Esophagus muscularis mucosa (tissue), 4 donors: ENCODE measurements at places on chromosomes 16 and 17. TPM values are rescaled to one million over a fixed set of nuclear protein-coding genes. Genes with fewer than 3 reads are reported as not detected.

Gene KRTAP9-9
- not detected for total RNA-seq

DNA sequence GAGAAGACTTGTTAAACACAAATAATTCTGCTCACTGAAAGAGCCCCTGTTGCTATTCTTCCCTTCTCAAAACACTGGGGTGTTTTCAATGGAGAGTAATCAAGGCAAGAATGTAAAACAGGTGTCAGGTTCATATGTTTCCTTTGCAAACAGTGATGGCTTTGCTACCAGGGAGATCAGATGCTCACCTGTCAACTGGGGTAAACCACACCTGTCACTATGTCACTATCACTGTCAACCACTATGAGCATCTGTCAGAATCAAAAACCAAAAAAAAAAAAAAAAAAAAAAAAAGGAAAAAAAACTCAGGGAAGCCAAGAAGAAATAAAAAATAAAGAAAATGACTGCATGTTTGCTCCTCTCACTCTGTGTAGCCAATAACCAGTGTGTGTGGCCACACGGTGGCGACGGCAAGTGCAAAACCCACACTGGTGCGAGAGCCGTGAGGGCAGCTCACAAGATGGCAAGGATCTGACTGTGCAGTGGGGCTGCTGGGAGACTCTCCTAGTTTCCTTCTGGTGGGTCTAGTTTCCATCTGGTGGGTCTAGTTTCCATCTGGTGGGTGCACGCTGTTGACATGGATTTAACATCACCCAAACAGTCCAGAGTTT lies 22.7 kb downstream of the USP22 start:
- H3K27me3 ChIP-seq, result no peaks in the 10 kb centered on the region
- no peak overlapping the region for H3K4me3 ChIP-seq
- DNase-seq, result no peak
- H3K4me1 ChIP-seq, result peaks cover 77% of the 10 kb centered on the region

- H3K27ac ChIP-seq, result no peak overlapping the region
- H3K27me3 ChIP-seq, result no peaks in the 10 kb centered on the region
- no peaks in the 10 kb centered on the region for H3K4me1 ChIP-seq
- no peak for DNase-seq
- H3K4me3 ChIP-seq, result no peak overlapping the region
These were observed 131.8 kb downstream of the CDH11 start for GRCh38 chr16:64990101-64990500.

Gene CES3
- 0.33 TPM for total RNA-seq

Gene CBX2
- total RNA-seq, result 1.2 TPM

GRCh38 chr16:69283851-69284250 lies 27.3 kb upstream of the VPS4A start:
- no peak overlapping the region for H3K27ac ChIP-seq
- no peak overlapping the region for H3K4me3 ChIP-seq
- peaks cover 23% of the 10 kb centered on the region for H3K36me3 ChIP-seq
- H3K4me1 ChIP-seq, result peaks cover 13% of the 10 kb centered on the region
- no peak for DNase-seq

Gene AURKB
- total RNA-seq, result not detected

GRCh38 chr17:56604691-56605290 lies 11.3 kb downstream of the NOG start:
- no peak overlapping the region for H3K27ac ChIP-seq
- no peaks in the 10 kb centered on the region for H3K4me1 ChIP-seq
- no peak overlapping the region for H3K4me3 ChIP-seq
- peaks cover 60% of the 10 kb centered on the region for H3K27me3 ChIP-seq

- no peak overlapping the region for H3K27ac ChIP-seq
- DNase-seq, result no peak
These were observed 7.9 kb downstream of the KLHDC4 start for GRCh38 chr16:87757841-87758426.

Gene TNFRSF17
- total RNA-seq, result not detected

DNA sequence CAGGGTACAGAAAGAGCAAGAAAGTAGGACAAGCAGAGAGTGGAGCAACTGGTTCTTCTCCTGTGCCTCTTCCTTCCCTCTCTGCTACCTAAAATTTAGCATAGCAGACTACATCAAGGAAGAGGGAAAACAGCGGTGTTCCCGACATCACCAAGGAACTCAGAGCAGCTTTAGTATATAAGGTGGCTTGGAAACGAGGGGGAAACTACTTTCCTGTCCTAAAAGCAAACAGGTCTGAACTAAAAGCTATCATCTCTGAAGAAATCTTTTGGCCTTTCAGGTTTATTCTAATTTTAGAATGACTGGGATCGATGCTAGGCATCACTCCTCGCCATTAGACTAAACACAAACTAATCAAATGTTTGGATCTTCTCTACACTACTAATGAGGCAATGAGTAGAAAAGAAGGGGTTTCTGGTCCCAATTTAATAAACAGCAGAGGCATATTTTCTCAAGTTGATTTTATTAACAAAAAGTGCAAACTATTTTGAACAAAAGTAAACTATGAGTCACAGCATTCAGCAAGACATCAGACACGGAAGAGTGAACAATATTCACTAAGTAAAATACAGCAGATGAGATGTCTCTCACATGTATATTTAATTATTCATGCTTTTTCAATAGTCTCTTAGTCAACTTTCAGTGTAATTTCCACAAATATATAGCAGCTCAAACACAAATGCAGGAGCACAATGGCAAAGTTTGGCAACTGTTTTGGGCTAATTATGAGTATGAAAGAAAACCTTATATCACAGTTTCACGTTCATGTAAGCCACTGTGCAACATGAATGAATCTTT lies 108.7 kb downstream of the TRIM37 start:
- H3K27me3 ChIP-seq, result no peaks in the 10 kb centered on the region
- peaks cover 32% of the 10 kb centered on the region for H3K36me3 ChIP-seq
- H3K4me3 ChIP-seq, result no peak overlapping the region
- no peak overlapping the region for H3K27ac ChIP-seq

- H3K27me3 ChIP-seq, result no peaks in the 10 kb centered on the region
- no peak overlapping the region for H3K4me3 ChIP-seq
- peak; percentile 14 for DNase-seq
- H3K4me1 ChIP-seq, result no peaks in the 10 kb centered on the region
- H3K27ac ChIP-seq, result no peak overlapping the region
- H3K36me3 ChIP-seq, result no peaks in the 10 kb centered on the region
These were observed 560.7 kb upstream of the PSMD7 start for GRCh38 chr16:73735954-73736353.

Gene KRTAP1-5
- total RNA-seq, result not detected

GRCh38 chr17:8326511-8327302 lies 12.9 kb upstream of the ODF4 start:
- no peaks in the 10 kb centered on the region for H3K36me3 ChIP-seq
- peak overlapping the region; percentile 59 for H3K4me3 ChIP-seq
- H3K27me3 ChIP-seq, result peaks cover 13% of the 10 kb centered on the region
- DNase-seq, result no peak
- H3K4me1 ChIP-seq, result peaks cover 10% of the 10 kb centered on the region

- no peaks in the 10 kb centered on the region for H3K36me3 ChIP-seq
- DNase-seq, result no peak
- H3K27ac ChIP-seq, result no peak overlapping the region
- H3K4me1 ChIP-seq, result peaks cover under 1% of the 10 kb centered on the region
- no peak overlapping the region for H3K4me3 ChIP-seq
- no peaks in the 10 kb centered on the region for H3K27me3 ChIP-seq
These were observed 28.7 kb downstream of the MMP15 start for GRCh38 chr16:58054289-58054688.

GRCh38 chr17:69801368-69801767 lies 273.7 kb upstream of the KCNJ16 start:
- no peak overlapping the region for H3K27ac ChIP-seq
- no peak overlapping the region for H3K4me3 ChIP-seq
- H3K27me3 ChIP-seq, result no peaks in the 10 kb centered on the region
- H3K36me3 ChIP-seq, result no peaks in the 10 kb centered on the region
- DNase-seq, result no peak
- no peaks in the 10 kb centered on the region for H3K4me1 ChIP-seq

DNA sequence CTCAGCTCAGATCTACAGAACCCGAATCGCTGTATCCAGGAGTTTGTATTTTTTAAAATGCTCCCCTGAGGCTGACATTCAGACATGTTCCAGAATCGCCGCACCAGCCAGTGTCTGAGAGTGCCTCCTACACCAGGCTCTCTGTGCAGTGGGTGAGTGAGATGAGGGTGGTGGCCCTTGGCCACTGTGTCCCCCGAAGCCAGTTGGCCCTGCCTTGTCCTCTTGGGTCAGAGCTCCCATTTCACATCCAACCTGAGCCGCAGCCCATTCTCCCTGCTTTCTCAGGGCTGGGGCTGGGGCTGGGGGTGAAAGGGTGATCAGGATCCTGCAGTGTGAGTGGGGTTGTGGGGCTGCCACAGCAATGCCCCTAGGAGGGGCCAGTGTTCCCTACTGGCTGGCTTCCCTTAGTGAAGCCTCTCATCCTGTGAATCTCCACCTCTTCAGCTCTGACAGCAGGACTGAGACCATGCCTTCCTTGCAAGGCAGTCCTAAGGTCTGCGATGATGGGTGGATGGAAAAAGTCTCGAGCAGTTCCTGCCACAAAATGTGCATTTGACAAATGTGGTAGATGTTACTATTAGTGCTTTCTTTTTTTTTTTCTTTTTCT lies 12.9 kb upstream of the MYCBPAP start:
- DNase-seq, result no peak
- H3K4me1 ChIP-seq, result no peaks in the 10 kb centered on the region
- no peak overlapping the region for H3K4me3 ChIP-seq
- H3K36me3 ChIP-seq, result no peaks in the 10 kb centered on the region
- H3K27me3 ChIP-seq, result no peaks in the 10 kb centered on the region

GRCh38 chr17:3512505-3513171 lies 36.8 kb downstream of the ASPA start:
- no peaks in the 10 kb centered on the region for H3K27me3 ChIP-seq
- DNase-seq, result no peak
- H3K4me1 ChIP-seq, result peaks cover 24% of the 10 kb centered on the region
- peak overlapping the region; percentile 74 for H3K27ac ChIP-seq
- no peaks in the 10 kb centered on the region for H3K36me3 ChIP-seq

- no peaks in the 10 kb centered on the region for H3K27me3 ChIP-seq
- no peaks in the 10 kb centered on the region for H3K4me1 ChIP-seq
- no peaks in the 10 kb centered on the region for H3K36me3 ChIP-seq
- no peak for DNase-seq
- no peak overlapping the region for H3K27ac ChIP-seq
These were observed 19.1 kb upstream of the CACNG1 start for GRCh38 chr17:67025216-67025792.

DNA sequence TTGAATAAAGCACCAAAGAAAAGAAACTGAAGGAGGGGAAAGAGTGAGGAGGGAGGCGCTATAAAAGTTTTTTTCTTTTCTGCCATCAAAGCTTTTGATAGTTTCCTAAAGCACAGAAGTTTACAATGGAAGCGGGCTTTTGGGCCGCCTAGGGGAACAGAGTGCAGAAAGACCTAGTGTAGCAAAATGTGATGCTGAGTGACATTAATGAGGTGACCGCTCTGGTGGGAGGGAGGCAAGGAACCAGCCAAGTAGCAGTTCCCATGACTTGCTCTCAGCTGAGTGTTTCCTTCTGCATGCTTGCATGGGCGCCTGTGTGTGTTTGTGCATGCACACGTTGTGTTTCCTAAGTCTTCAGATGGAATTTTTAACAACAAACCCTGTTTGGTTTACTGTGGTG lies 15.5 kb downstream of the MSI2 start:
- no peak overlapping the region for H3K27ac ChIP-seq
- H3K27me3 ChIP-seq, result no peaks in the 10 kb centered on the region
- no peak overlapping the region for H3K4me3 ChIP-seq

DNA sequence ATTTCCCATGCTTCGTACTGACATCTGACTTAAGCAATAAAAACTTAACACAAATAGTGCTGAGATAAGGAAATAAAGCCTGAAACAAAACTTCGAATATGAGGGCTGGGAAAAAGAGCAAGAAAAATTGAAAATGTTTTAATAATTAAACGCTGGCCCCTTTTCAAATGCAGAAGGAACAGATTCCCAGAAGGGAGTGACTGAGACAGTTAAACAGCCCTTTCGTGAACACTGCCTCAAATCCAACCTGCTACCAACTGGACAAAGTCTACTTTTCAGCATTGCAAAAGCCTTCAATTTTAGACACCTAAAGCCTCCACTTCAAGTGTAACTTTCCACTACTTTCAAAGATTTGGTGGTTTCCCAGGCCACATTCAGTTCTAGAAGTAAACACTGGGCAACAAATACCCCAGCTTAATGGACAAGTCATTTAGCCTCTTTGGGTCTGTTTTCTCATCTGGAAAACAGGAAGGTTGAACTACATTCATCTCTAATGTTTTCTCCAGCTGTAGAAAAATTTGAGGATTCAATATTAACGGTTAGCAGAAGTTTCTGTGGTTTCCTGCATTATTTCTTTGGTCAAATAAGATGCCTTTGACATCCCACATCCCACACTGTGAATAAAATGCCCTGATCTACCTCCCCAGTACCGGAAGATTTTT lies 11.8 kb downstream of the RFFL start:
- no peak overlapping the region for H3K4me3 ChIP-seq
- DNase-seq, result no peak
- no peaks in the 10 kb centered on the region for H3K36me3 ChIP-seq
- H3K27ac ChIP-seq, result peak overlapping the region; percentile 11

DNA sequence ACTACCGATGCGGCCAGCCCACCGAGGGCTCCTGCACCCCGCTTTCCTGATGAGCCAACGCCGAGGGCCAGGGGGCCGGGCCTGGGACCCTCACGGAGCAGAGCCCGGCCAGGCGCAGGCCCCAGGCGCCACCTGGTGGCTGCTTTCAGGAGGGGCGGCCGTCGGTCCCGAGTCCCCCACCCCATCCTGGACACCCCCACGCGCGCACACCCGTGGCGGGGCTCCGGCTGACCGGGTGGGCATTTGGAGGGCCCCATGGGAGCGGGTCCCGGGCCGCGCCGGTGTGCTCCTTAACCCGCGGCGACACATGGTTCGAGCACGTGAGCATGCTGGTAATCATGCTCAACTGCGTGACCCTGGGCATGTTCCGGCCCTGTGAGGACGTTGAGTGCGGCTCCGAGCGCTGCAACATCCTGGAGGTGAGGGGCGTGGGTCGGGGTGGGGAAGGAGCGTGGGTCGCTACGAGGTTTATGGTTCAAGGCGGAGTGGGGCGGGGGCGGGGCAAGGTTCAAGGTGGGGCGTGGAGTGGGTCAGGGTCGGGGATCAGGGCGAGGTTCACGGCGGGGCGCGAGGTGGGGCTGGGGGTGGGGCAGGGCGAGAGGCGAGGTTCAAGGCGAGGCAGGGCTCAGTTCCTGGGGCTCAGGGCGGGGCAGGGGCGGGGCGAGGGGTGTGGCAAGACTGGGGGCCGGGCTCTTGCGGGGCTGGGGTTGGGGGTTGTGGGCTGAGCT lies 30.2 kb downstream of the TPSG1 start:
- no peak for DNase-seq
- H3K36me3 ChIP-seq, result peaks cover 19% of the 10 kb centered on the region
- H3K4me1 ChIP-seq, result peaks cover 71% of the 10 kb centered on the region

Gene KRT20
- not detected for total RNA-seq

Gene TMIGD1
- total RNA-seq, result not detected

DNA sequence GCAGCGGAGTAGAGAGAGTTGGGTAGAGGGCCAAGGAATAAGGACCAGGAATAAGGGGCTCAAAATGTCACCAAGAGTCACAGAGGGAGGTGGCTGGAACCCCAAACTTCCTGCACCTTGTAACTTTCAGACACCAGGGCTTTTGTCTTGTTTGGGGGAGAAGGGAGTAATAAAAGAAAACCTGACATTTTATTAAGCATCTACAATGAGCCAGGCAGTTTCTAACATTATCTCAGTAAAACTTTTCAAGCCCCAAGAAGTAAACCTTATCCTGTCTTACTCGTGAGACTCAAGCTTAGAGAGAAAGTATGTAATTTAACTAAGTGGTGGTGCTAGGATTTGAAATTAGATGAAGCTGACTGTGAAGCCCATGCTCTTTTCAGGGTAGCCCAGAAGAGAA lies 848 bp upstream of the MTMR4 start:
- H3K4me3 ChIP-seq, result no peak overlapping the region
- H3K27ac ChIP-seq, result peak overlapping the region; percentile 86
- peaks cover 14% of the 10 kb centered on the region for H3K36me3 ChIP-seq
- H3K27me3 ChIP-seq, result no peaks in the 10 kb centered on the region
- no peak for DNase-seq

- H3K4me3 ChIP-seq, result no peak overlapping the region
- H3K36me3 ChIP-seq, result no peaks in the 10 kb centered on the region
- DNase-seq, result no peak
- H3K27ac ChIP-seq, result no peak overlapping the region
These were observed 474.4 kb downstream of the SLC39A11 start for GRCh38 chr17:72618001-72618509.
